ENCODE measurements at places on chromosomes 12 and 14. TPM values are rescaled to one million over a fixed set of nuclear protein-coding genes. Genes with fewer than 3 reads are reported as not detected.

Gene CLEC6A
- total RNA-seq: not detected

Gene LYZ
- 4.3 TPM for total RNA-seq

DNA sequence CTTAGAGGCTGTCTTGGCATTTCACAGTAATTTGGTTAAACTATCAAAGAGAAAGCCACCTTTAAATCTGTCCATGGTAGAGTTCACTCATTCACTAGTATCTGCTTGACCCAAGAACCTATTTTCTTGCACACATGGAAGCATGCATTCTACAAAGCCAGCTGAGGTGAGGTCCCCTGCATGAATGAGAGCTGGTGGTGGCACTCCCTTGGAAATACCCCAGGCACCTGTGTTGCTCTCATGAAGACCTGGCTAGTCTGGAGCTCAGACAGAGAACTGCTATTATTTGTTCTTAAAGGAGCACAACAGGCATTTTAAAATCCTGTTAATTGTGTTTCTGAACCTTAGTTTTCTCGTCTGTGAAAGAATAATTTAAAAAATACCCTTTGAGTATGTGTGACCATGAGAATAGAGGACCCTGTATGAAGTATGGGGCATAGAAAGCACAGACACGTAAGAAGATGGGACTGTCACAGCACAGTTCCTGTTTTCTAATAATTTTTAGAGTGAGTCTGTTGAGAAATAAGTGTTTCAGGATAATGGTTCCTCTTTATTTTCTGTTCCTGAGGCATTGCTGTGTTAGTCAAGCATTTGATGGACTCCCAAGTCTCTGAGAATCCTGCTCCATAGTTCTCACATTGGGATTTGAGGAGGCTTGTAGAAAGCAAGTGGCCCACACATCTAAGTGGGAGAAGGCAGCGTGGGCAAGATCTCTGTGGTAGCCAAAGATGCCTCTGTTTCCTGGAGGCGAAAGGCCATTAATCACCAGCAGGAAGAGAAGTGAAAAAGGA, 10.9 kb downstream of the RGS6 start:
- no peak for DNase-seq

GRCh38 chr12:27332714-27333402, at the start of gene BMAL2:
Gene BMAL2, plus strand, starts transcription at chr12:27332836. Its CDS starts 237 bp downstream, at chr12:27333073.
- DNase-seq: no peak

All from CD8-positive, alpha-beta T cell (primary cell).